Left colon (tissue), 2 donors: ENCODE measurements at places on chromosomes 16 and 17. TPM values are rescaled to one million over a fixed set of nuclear protein-coding genes. Genes with fewer than 3 reads are reported as not detected.

- DNase-seq = no peak
These were observed 3.6 kb downstream of the CDT1 start for GRCh38 chr16:88807142-88807625.

GRCh38 chr16:57273826-57274225 is 10.6 kb downstream of the PLLP start:
- no peak for DNase-seq

- no peak for DNase-seq
These were observed 13.5 kb downstream of the TBX4 start for GRCh38 chr17:61465550-61466237.

DNA sequence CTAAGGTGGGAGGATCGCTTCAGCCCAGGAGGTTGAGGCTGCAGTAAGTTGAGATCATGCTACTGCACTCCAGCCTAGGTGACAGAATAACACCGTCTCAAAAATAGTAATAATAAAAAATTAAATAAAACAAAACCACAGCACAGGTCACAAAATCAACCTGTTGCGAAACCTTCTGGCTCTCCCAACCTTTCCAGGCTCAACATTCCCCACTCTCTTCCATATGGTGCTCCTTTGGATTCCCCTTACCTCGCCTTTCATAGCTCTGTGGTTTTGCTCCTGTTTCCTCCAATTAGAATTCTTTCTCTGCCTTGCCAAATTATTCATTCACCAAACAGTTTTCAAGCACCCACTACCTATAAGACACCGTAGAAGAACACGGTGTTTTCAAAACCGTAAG is 4.7 kb downstream of the ZDHHC7 start:
- no peak for DNase-seq

GRCh38 chr17:77361986-77362620 is 221.3 kb downstream of the SEC14L1 start:
- DNase-seq = no peak

DNA sequence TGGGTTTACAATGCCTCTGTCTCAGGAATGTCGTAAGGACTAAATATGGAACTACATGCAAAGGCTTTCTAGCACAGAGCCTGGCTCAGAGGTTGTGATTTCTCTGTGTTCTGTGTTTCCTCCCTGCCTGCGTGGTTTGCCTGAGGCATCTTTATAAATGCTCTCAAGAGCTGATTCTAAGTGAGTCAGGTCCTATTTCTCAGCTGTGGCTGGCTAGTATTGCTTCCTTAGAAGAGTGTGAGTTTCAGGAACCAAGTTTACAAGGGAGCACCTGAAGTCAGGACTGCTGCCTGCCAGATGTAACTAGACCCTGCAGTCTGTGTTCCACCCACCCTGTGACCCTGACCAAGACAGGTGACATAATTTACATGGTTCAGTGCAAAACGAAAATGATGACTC is 8.0 kb upstream of the CCL1 start:
- DNase-seq = no peak

GRCh38 chr16:86494039-86494564 is 16.2 kb upstream of the FOXF1 start:
- DNase-seq = peak; percentile 19

- DNase-seq = no peak
These were observed 85.1 kb downstream of the PRKCB start for GRCh38 chr16:23920899-23921298.

DNA sequence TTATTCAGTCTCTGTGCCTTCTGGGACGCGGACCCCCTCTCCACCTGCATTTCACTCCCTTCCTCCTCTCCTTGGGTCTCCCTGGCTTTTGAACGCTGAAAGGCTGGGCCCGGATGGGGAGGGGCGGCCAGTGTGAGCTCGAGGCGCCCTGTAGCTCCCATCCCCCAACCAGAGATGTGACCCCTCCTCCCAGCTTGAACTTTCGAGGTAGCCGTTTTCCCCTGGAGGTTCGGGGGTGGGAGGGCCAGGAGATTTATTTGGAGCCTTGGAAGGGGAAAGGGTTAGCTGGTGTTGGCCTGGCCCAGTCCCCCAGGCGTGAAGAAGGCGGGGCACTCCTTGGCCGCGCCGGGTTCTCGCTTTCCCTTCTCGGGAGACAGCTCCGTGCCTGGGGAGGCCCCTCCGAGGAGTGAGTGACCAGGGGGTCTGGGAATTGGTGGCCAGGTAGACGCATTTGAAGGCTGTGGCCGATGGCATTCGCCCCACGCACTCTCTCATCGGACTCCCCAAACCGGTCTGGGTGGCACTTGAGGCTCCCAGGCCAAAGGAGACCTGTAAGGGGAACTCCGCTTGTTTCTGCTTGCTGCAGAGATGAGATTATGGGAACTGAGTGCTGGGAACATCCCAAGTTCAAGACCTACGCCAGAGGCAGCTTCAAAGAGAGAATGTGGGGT is 942 bp downstream of the LDAF1 start:
- DNase-seq = peak; percentile 54

GRCh38 chr16:9798474-9798873 is 383.8 kb downstream of the GRIN2A start:
- no peak for DNase-seq

RDM1 gene
- total RNA-seq = 2.1 TPM
